ENCODE measurements at places on chromosomes 4 and X.

DNA sequence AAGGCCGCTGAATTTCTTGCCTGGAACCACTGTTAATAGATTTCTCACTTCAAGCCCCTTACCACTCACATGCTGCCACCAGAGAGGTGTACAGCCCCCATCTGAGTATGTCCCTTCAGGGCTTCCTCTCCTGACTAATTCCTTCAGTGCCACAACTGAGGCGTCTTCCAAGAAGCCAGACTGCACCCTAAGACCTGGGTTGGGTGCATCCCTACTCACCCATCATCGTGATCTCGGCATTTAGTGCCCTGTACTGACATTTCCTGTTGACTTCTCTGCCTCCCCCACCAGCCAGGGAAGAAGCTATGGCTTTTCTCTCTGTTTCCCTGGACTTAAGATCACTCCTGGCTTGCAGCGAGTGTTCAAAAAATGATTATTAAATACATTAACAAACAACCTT is 40.4 kb upstream of the MAP3K15 start:
- no peak for DNase-seq

DNA sequence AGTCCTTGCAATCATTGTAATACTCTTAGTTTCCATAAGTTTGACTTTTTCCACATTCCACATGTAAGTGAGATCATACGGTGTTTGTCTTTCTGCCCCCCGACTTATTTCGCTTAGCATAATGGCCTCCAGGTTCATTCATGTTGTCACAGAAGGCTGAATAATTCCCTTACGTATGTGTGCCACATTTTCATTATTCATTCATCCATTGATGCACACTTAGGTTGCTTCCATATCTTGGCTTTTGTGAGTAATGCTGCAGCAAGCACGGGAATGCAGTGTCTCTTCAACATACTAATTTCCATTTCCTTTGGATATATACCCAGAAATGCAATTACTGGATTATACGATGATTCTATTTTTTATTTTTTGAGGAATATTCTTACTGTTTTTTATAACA is 22.0 kb upstream of the VEGFC start:
- DNase-seq, result no peak

- DNase-seq, result no peak
Observed at GRCh38 chr4:97978791-97979488, 164.3 kb downstream of the STPG2 start.

GRCh38 chr4:2385516-2385915 is 32.9 kb downstream of the ZFYVE28 start:
- DNase-seq, result no peak

DNA sequence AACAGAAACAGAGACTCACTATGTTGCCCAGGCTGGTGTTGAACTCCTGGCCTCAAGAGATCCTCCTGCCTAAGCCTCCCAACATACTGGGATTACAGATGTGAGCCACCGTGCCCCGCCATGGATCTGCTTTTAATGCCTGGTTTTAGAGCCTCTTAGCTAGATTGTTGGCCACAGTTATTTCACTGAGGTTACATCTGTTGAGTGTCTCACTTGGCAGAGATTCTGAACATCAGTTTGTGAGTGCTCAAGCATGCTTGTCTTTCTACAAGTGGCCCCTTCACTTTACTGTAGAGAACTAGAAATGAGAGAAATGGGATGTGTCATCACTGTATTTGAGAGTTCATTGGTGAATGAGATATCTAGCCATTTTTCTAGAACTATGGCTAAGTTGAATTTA is 218.5 kb downstream of the APBB2 start:
- no peak for DNase-seq

- DNase-seq, result no peak
Observed at GRCh38 chr4:5082376-5082775, 31.1 kb downstream of the STK32B start.

GRCh38 chr4:2182994-2183393 is 58.9 kb downstream of the HAUS3 start:
- DNase-seq, result no peak

DNA sequence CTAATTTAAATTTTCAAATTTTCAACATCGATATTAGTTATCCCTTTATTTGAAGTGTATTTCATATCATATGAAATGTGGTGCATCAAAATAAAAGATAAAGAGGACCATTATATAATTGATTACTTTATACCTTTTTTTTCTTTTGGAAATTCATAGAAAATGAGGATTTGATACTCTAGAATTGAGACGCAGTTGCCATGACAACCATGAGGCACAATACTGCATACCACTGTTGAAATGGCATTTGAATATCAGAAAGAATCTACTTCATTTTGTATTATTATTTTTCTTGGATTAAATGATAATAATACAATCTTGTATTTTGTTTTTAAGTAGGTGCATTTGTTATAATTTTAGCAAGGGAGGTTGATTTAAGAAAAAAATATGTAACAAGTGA is 323.1 kb downstream of the PCDH18 start:
- DNase-seq, result no peak

DNA sequence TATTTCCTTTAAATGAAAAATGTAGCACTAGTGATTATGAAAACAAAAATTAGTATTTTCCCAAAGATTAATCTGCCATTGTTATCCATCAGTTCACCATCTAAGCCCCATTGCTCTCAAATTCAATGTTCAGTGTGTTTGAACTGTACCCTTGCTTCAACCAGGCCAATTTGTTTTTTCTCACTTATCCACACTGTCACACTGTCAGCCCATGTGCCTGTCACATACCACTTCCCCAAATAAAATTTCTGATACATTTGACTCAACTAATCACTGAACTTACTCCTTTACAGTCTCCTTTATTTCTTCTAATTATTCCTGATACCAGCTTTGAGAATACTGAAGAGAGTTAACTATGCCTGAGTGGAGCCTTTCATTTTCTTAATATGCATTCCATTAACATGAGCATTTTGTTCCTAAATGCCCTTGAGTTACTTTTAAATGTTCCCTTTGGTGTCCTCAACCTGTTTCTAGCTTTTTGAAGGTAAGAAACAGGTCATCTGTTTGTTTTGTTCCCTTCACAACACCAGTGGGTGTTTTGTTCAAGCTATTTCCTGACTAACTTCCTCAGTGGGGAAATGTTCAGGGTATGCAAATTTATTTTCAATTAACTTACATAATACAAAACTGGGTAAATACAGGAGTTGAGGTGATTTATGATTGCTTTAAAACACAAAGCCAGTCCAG is 117.1 kb downstream of the RPA4 start:
- no peak for DNase-seq

GRCh38 chr4:78166622-78167021 is 109.5 kb downstream of the FRAS1 start:
- no peak for DNase-seq

- no peak for DNase-seq
Observed at GRCh38 chr4:79865201-79865597, 207.8 kb downstream of the ANTXR2 start.

- no peak for DNase-seq
Observed at GRCh38 chr4:36652857-36653256, 371.4 kb downstream of the DTHD1 start.

DNA sequence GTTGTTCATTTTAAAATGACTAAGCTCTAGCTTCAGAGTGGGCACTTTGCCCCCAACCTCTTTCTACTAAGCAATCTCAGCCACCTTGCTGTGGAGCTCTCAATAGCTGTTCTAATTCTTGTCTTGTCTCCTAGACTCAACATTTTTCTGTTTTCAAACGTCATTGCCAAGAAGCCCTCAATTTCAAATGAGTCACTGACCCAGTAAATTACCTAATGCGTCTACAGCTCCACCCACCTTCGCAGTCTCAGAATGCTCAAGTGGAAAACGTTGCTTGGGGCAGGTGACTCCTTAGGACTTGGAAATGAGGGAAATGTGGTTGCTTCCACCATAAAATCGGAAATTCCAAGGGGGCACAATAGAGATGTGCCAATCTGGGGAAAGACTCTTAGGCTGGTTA is 59.0 kb downstream of the ING2 start:
- DNase-seq, result no peak

GRCh38 chr4:180448306-180448705 is 1794.9 kb upstream of the TENM3 start:
- no peak for DNase-seq

DNA sequence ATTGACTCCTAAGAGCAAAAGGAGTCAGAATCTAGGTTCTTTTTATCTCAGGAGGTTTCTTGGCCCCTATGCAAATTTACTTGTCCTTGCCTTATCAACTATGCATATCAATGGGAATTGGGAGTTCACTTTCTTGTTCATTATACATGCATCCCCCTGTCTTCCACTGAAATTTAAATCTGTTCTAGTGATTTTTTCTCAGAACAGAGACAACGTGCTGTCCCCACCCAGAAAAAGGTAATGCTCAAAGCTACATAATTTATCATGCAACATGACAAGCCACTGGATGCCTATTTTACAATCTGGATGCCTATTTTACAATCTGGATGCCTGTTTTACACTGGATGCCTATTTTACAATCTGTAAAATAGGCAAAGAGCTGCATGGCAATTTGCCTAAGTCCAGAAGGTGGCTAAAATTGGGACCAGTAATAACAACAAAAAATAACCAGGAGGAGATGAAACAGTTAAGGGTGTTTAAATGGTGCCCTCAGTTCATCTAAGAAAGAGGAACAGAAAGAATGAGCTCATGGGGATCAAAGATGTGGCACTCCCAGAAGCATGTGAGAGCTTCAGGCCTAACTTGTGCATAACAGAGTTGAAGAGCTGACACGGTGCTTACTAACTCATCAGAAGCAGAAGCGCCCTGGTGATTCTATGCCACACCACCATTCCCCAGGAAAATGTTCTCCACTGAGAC is 537.8 kb upstream of the BOD1L1 start:
- no peak for DNase-seq

DNA sequence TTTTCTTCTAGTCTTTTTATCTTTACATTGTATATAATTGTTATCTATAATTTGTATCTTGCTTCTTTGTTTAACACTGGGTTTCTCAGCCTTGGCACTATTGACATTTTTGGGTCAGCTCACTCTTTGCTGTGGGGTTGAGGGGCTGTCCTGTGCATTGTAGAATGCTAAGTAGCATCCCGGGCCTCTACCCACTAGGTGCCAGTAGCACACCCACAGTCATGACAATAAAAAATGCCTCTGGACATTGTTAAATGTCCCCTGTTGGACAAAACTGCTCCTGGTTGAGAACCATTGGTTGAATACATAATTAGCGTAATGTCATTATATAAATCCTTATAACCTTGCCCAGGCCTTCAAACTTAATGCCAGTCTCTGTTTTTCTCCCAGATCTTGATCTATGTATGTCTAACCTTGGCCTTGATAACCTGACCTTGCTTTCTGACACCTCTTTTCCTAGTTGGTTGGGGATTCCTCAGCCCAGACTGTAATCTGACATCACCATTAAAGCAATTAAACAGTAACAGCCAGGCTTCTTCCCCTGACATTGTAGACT is 46.1 kb downstream of the DCX start:
- no peak for DNase-seq

DNA sequence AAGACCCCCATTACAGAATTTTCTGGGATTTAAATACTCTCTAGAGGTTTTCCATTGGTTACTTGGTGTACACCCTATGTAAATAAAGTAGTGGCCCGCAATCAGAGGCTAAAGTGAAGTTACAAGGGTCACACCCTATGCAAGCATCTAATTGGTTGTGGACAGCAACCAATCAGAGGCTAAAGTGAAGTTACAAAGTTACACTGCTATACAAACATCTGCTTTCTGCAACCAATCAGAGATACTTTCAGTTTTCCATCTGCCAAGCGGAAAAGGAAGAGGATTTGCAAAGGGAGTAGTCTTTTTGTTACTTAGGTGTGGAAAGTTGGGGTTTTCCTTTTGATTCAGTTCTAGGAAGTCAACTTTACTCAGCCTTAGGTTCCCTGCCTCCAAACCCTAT is 2.0 kb upstream of the ATRX start:
- no peak for DNase-seq

DNA sequence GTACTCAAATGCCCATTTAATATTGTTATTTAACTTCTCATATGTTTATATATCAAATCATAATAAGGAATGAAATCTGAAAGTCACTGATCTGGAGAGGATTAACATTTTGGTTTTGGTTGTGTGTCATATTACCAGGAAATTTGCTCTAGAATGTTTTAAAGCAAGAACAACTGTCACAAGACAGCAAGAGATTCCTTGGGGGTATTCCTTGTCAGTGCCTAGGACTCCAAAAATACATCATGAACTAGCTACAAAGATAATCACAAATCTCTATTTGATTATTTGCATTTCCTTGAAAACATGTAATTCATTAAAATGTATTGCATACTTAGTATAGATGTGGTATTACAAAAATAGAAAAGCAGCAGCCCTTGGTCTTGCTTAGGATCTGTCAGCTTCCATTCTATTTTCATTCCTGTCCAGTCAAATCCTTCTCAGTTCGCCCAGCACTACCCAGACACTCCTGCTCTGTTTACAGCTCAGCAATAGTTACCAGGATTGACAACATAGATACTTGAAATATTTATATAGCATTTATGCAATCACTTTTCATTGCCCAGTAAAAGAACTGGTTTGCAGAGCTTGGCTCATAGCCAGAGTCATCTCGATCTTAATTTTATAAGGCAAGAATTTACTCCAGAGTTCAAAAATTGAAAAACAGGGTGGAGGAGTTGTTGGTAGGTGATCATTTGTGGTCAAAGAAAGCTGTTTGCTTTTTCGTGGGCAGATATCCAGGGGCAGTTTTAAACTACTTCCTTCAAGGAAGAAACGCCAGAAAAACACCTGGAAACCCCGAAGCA is 9.2 kb upstream of the BMP3 start:
- DNase-seq, result no peak

GRCh38 chr4:153156263-153156662 is 48.0 kb upstream of the TRIM2 start:
- DNase-seq, result no peak

DNA sequence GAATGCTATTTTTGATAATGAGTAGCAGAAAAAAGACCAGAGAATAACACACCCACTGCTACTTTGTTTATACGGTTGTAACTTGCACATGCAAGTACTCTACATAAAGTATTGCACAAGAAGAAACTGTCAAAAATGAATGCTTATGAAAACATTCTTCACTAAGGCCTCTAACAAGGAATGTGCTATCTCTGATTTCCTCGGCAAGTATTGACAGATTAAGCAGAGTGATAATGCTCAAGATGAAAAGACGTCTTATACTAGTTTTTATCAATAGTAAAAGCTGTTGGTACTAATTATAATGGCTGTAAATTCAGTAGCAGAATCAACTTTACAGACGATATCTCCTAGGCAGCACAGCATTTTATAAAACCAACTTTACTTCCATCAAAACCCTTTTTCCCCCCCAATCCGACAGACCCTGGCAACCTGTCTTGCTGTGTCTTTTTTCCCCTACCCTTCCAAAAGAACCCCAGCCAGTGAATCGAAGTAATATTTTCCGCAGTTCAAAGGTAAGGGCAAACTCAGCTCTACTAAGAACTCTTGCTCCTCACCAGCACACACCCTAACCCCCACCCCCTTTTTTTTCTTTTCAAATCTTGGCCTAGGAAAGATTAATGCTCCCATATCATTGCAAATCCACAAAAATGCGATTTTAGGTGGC is 1.5 kb downstream of the FRYL start:
- no peak for DNase-seq

DNA sequence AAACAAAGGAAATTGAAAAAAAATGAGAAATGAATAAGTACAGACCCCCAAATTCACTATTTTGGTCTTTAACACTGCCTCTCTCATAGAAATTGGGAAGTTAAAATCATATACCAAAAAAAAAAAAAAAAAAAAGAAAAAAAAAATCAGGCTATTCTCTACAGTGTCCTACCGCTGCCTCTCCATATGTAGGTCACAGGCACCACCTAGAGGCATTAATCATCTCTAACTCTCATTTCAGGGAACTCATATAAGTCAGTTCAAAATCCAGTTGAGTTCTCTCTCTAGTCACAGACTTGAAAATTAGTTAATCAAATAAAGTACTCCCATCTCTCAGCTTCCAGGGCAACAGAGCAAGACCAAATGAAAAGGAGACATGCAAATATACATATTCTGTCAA is 47.9 kb downstream of the COX18 start:
- DNase-seq, result no peak
